GF-D8 (cell line): ENCODE measurements at places on chromosomes 3 and 15.

DNA sequence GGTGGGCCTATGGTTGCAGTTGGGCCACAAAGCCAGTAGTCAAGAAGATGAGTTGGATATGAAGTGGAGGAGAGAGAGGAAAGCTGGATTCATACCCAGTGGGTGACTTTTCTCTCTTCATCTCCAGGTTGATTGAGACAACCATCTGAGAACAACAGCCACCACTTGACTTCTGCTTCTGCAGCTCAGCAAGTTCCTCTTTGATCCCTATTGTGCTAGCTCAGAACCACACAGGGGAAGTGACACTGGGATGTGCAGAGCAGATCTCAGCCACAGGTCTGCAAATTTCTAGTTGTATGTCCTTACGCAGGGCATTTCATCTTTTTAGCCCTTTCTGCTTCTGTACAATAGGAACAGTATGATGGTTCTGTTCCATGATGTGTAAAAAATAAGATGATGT lies 459.2 kb upstream of the ARRDC4 start:
- peak; percentile 42 for DNase-seq

DNA sequence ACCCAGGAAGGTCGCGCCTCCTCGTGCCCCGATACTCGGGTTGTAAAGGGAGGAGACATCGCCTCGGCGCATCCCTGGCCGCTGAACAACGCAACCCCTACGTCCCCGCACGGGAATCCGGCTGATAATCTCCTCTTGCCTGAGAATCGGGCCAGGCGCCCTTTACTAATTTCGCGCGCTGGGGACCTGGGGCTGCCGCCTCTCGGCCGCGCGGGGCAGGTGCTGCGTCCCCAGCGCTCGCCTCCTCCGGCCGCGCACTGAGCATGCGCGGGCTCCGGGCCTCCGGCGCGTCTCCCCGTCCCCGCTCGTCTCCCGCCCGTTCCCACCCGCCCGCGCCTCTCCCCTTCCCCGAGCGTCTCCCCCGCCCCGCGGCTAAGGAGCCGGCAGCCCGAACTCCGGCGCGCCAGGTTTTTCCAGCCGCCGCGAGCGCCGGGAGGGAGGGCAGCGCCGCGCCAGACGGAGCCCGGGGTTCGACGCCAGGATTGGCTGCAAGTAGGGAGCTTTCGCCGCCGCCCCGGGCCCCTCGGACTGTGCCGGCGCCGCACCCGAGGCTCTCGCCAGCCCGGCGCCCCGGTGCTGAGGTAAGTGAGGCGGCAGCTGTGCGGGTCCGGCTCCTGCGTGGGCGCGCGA lies at the start of gene CNTN4:
CNTN4 (plus strand) TSS at position 469 of the 630 bp plus-strand sequence.
- no peak for DNase-seq

GRCh38 chr3:135860761-135861160 lies 104.8 kb upstream of the PPP2R3A start:
- no peak for DNase-seq

- no peak for DNase-seq
Observed at GRCh38 chr15:77630056-77630455, 2.7 kb downstream of the LINGO1 start.

GRCh38 chr3:194382892-194383223 lies 13.3 kb upstream of the LRRC15 start:
- DNase-seq, result no peak

DNA sequence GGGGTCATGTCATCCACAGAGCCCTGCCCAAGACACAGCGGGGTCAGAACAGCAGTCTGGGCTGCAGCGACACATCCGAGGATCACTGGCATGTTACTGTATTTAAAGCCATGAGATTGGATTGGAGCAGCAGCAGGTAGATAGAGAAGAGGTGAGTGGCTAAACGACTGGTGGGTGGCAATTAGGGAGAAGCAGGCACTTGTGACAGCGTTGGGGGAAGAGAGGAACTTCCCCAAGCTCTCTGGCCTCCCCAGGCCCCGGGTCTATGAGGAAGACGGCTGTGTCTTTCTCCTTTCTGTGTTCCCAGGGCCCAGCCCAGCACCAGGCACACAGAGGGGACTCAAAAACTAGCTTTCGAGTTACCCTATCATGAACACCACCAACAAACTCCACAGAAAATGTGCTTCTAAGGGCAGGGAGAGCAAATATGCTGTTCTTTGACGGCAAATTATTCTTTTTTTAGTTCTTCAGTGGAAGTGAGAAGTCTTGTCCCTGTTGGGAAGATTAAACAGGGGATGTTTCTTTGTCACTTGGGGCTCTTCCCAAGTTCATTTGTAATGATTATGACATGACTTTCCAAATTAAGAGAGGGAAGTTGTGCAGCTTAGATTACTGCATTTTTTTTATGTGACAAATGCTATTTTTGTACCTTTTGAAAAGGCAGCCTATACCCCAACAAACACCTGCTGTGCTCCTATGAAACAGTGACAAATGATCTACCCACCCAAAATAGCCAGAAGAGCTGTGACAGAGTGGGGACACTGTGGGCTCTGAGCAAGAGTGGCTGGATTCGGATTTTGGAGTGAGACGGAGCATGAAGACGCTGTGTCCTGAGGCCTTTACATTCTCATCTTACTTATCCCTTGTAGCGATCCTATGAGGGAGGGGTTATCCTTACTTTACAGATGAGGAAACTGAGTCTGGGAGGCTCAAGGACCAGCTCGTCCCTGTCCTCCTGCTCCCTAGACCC lies 7.2 kb upstream of the SYNM start:
- DNase-seq, result no peak

DNA sequence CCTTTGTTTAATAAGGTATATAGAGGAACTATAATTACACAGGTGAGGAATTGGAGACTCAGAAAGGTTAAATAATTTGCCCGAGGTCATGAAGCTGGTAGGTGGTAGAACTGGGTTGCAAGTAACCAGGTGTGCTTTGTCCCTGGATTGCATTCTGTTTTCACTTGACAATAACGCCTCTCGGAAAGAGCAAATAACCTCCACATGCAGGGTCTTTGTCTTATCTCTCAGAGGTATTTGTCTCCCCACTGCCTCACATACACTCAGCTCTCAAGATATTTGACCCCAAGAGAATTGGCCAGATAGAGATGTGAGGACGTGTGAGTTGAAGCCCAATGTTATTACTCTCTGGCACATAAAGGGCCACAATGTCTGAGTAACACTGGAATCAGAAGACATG lies 320.9 kb upstream of the ONECUT1 start:
- DNase-seq, result no peak

- no peak for DNase-seq
Observed at GRCh38 chr3:181695661-181696491, 15.8 kb upstream of the SOX2 start.

GRCh38 chr15:98904544-98904943 lies 103.0 kb downstream of the PGPEP1L start:
- DNase-seq, result peak; percentile 58
